Mesothelial cell of epicardium (in vitro differentiated cells): ENCODE measurements at places on chromosomes 16 and 17. TPM values are rescaled to one million over a fixed set of nuclear protein-coding genes. Genes with fewer than 3 reads are reported as not detected.
A peak's percentile ranks its signal among the peaks of the same experiment; 100 is the strongest.

DNA sequence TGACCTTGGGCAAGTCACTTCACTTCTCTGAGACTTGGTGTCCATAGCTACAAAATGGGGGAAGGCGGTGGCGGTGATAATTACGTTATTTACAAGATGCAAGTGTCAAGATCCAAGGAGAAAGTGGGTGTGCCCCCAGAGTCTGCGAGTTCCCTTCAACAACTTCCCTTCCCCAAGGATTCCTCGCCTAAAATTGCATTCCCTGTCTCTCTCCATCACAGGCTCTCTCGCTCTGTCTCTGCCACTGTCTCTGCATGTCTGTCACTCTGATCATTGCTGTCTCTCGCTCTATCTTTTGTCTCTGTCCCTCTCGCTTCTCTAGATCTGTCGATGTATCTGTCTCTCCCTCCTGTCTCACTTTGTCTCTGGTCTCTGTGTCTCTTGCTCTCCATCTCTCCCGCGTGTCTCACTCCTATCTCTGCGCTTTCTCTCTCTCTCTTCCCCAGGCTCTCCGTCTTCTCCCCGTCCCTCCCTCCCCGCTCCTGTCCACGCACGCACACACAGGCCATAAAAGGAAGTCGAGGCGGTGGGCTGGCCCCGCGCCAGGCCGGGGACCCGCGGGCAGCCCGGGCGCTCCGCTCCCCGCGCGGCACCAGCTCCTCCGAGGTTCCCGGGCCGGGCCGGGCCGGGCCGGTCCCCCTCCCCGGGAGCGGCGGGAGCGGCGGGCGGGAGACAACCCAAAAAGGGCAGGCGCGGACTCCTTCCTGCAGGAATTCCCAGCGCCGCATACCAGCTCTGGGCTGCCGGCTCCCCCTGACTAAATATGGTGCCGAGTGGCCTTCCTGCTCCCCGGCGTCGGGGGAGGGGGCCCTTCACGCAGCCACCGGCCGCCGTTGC, 1.1 kb upstream of the MYH11 start:
- peaks cover 9% of the 10 kb centered on the region for H3K4me1 ChIP-seq
- H3K36me3 ChIP-seq, result no peaks in the 10 kb centered on the region
- H3K4me3 ChIP-seq, result peak overlapping the region; percentile 76
- peak overlapping the region; percentile 26 for H3K27ac ChIP-seq
- DNase-seq, result peak; percentile 45

The ELMO3 gene
- 9.3 to 10.0 TPM (median 9.7 TPM) in 3 replicates for total RNA-seq

GRCh38 chr17:66638707-66639479, 196.0 kb upstream of the CACNG5 start:
- peaks cover 2% of the 10 kb centered on the region for H3K4me1 ChIP-seq
- H3K27me3 ChIP-seq, result peaks cover 11% of the 10 kb centered on the region
- H3K27ac ChIP-seq, result no peak overlapping the region
- H3K4me3 ChIP-seq, result no peak overlapping the region
- H3K36me3 ChIP-seq, result no peaks in the 10 kb centered on the region

The CCL4 gene
- total RNA-seq, result not detected in 3 replicates

- no peaks in the 10 kb centered on the region for H3K4me1 ChIP-seq
- H3K4me3 ChIP-seq, result no peak overlapping the region
- H3K27ac ChIP-seq, result no peak overlapping the region
- H3K36me3 ChIP-seq, result no peaks in the 10 kb centered on the region
- H3K27me3 ChIP-seq, result peaks cover 82% of the 10 kb centered on the region
Observed at GRCh38 chr17:6100146-6100545, 30.0 kb downstream of the WSCD1 start.

GRCh38 chr16:53872248-53873221, 168.6 kb downstream of the FTO start:
- H3K27me3 ChIP-seq, result no peaks in the 10 kb centered on the region
- H3K4me3 ChIP-seq, result no peak overlapping the region
- no peak overlapping the region for H3K27ac ChIP-seq
- H3K36me3 ChIP-seq, result peaks cover 67% of the 10 kb centered on the region
- peaks cover 7% of the 10 kb centered on the region for H3K4me1 ChIP-seq

- no peak within 1 kb of the TSS for H3K4me3 ChIP-seq
- H3K27me3 ChIP-seq, result peaks cover 4% of the 10 kb centered on the region
- no peaks in the 10 kb centered on the region for H3K36me3 ChIP-seq
- DNase-seq, result no peak
- no peak within 1 kb of the TSS for H3K27ac ChIP-seq
Observed at GRCh38 chr17:9790889-9791876, at the start of gene DHRS7C. TSS of gene DHRS7C (minus strand) at chr17:9791592. CDS start at chr17:9791284, 308 bp downstream.

DNA sequence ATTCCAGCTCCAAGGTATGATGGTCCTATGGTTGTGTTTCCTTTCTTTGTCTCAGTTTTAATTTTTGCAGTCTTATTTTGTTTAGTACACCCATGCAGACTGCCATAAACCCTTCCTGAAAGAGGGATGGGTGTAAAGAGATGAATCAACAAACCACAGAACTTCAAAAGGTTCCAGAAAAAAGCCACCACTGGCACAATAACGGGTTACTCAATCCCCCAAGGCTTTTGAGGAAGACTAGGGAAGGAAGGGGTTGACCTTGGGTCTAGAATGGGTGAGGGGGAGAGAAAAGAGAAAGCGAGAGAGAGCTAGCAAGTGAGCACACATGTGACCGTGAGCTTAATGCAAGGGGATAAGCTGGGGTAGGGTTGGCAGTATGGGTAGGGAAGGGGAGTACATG, 168.1 kb downstream of the XYLT1 start:
- no peaks in the 10 kb centered on the region for H3K36me3 ChIP-seq
- no peak overlapping the region for H3K27ac ChIP-seq
- H3K4me3 ChIP-seq, result no peak overlapping the region
- H3K27me3 ChIP-seq, result no peaks in the 10 kb centered on the region
- peaks cover 32% of the 10 kb centered on the region for H3K4me1 ChIP-seq

- peaks cover 47% of the 10 kb centered on the region for H3K4me1 ChIP-seq
- no peaks in the 10 kb centered on the region for H3K36me3 ChIP-seq
- peak overlapping the region; percentile 99 for H3K27ac ChIP-seq
- peak; percentile 84 for DNase-seq
- H3K27me3 ChIP-seq, result no peaks in the 10 kb centered on the region
Observed at GRCh38 chr17:17839791-17840707, 3.3 kb upstream of the SREBF1 start.

- peaks cover 52% of the 10 kb centered on the region for H3K27me3 ChIP-seq
- no peak overlapping the region for H3K27ac ChIP-seq
- no peak overlapping the region for H3K4me3 ChIP-seq
- H3K36me3 ChIP-seq, result no peaks in the 10 kb centered on the region
Observed at GRCh38 chr17:76582660-76583059, 3.0 kb downstream of the ST6GALNAC2 start.

DNA sequence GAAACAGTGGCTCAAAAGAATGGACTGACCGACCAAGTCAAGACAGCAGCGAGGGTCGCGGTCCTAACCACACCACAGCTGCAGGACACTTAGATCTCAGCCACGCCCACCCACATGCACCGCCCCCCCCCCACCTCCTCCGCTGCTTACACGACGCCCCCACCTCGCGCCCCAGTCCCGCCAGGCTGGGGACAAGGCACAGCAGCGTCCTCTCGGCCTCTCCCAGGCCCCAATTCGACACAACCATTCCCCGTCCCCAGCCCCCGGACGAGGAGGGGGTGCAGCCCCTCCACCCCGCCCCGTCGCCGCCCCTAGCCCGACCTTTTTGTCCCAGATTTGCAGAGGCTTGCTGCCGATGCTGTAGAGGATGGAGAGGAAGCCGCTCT, 477 bp downstream of the CFAP20 start:
- H3K4me3 ChIP-seq, result peak overlapping the region; percentile 91
- no peak for DNase-seq
- no peaks in the 10 kb centered on the region for H3K27me3 ChIP-seq
- peak overlapping the region; percentile 82 for H3K27ac ChIP-seq

GRCh38 chr17:27930000-27930399, 36.8 kb upstream of the LYRM9 start:
- H3K27ac ChIP-seq, result no peak overlapping the region
- no peaks in the 10 kb centered on the region for H3K36me3 ChIP-seq
- no peak for DNase-seq
- H3K4me3 ChIP-seq, result no peak overlapping the region
- H3K4me1 ChIP-seq, result no peaks in the 10 kb centered on the region

GRCh38 chr16:89707695-89708094, 6.2 kb upstream of the SPATA2L start:
- no peak for DNase-seq
- no peaks in the 10 kb centered on the region for H3K36me3 ChIP-seq
- H3K27me3 ChIP-seq, result peaks cover 10% of the 10 kb centered on the region
- H3K4me1 ChIP-seq, result no peaks in the 10 kb centered on the region
- H3K27ac ChIP-seq, result no peak overlapping the region

DNA sequence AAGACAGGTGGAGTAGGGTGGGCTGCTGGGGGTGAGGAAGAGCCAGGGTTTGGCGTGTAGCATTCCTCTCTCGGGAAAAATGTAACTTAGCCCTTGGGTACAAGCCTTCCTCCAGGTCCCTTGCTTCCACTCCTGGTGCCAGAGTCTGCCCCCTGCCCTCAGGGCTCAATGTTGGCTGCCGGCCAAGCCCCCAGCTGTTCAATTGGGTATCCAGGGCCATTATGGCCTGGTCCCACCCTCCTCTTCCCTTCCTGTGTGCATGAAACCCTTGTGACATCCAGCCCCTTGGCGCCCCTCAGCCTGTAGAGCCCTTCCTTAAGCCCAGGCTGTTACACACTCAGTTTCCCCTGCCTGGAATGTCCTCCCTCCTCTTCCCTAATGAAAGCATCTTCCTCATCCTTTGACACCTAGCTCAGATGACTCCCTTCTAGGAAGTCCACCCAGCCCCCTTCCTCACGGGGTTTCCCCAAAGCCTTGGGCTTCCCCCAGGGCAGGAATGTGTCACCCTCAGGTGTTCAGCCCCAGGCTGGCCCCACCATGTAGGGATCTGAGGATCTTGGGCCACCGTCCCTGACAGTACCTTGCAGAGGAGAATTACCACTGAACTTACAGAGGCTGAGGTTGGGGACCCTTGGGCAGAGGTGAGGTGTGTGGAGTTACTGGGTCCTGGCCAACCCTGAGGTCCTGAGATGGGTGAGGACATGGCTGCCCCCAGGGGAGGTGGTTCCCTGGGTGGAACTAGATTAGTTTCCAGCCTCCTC, 30.0 kb downstream of the B9D1 start:
- no peak overlapping the region for H3K27ac ChIP-seq
- no peak overlapping the region for H3K4me3 ChIP-seq
- peaks cover 5% of the 10 kb centered on the region for H3K4me1 ChIP-seq
- H3K36me3 ChIP-seq, result peaks cover 8% of the 10 kb centered on the region
- no peak for DNase-seq

- no peaks in the 10 kb centered on the region for H3K4me1 ChIP-seq
- DNase-seq, result no peak
- H3K36me3 ChIP-seq, result no peaks in the 10 kb centered on the region
Observed at GRCh38 chr16:82753821-82754220, 127.1 kb downstream of the CDH13 start.

The RGS11 gene
- 3.4 to 4.0 TPM (median 3.5 TPM) in 3 replicates for total RNA-seq

The TMEM238L gene
- not detected in 3 replicates for total RNA-seq

The PLK1 gene
- 22.3 to 24.2 TPM (median 23.8 TPM) in 3 replicates for total RNA-seq

The KRTAP2-2 gene
- not detected in 3 replicates for total RNA-seq

DNA sequence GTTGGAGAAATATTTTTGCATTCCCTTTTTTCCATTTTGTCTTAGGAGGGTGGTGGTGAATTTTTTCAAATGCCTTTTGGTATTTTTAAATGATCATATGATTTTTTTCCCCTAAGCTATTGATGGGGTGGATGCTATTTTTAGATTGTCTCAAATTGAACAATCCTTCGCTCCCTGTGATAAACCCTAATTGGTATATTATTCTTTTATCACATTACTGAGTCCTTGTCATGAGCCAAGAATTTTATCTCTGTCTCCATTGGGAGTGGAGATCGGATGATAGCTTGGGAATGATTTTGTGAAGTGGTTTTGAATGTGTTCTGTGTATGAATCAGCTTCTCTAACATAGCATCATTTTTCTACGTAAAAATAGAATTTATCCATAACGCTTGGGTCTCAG, 15.4 kb downstream of the NECAB2 start:
- peaks cover 6% of the 10 kb centered on the region for H3K36me3 ChIP-seq
- H3K4me1 ChIP-seq, result peaks cover 7% of the 10 kb centered on the region
- H3K27me3 ChIP-seq, result peaks cover 14% of the 10 kb centered on the region
- no peak overlapping the region for H3K27ac ChIP-seq
